Ureter (tissue), 1 donor: ENCODE measurements at places on chromosomes 11 and 22. TPM values are rescaled to one million over a fixed set of nuclear protein-coding genes. Genes with fewer than 3 reads are reported as not detected.

FKBP2 gene
- total RNA-seq = 55.7 TPM

CARD10 gene
- total RNA-seq = 14.9 TPM

OR51I1 gene
- total RNA-seq = 0.70 TPM

YPEL4 gene
- 0.44 TPM for total RNA-seq

SYT12 gene
- total RNA-seq = 4.8 TPM

FAM181B gene
- 10.4 TPM for total RNA-seq

PATE4 gene
- total RNA-seq = not detected

APLNR gene
- 4.7 TPM for total RNA-seq

ROBO4 gene
- 16.8 TPM for total RNA-seq

DNA sequence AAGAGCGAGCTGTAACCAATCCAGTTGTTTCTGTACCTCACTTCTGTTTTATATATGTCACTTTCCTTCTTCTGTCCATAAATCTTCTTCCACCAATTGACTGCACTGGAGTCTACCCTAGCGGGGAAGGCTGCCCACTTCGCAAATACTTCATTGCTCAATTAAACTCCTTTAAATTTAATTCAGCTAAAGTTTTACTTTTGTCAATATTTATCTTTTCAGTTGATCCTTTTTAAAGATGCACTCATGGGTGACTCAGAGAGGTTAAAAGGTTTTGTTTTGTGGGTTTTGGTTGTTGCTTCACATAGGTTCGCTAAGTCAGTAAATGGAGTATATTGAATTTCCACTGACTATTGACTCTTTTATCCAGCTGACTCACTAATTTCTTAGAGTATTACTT is 597.2 kb downstream of the DLG2 start:
- no peak for DNase-seq

GRCh38 chr11:46389450-46390330 is 1.9 kb downstream of the CHRM4 start:
- DNase-seq = peak; percentile 71

- no peak for DNase-seq
These were observed 929.8 kb upstream of the CNTN5 start for GRCh38 chr11:98090861-98091505.

DNA sequence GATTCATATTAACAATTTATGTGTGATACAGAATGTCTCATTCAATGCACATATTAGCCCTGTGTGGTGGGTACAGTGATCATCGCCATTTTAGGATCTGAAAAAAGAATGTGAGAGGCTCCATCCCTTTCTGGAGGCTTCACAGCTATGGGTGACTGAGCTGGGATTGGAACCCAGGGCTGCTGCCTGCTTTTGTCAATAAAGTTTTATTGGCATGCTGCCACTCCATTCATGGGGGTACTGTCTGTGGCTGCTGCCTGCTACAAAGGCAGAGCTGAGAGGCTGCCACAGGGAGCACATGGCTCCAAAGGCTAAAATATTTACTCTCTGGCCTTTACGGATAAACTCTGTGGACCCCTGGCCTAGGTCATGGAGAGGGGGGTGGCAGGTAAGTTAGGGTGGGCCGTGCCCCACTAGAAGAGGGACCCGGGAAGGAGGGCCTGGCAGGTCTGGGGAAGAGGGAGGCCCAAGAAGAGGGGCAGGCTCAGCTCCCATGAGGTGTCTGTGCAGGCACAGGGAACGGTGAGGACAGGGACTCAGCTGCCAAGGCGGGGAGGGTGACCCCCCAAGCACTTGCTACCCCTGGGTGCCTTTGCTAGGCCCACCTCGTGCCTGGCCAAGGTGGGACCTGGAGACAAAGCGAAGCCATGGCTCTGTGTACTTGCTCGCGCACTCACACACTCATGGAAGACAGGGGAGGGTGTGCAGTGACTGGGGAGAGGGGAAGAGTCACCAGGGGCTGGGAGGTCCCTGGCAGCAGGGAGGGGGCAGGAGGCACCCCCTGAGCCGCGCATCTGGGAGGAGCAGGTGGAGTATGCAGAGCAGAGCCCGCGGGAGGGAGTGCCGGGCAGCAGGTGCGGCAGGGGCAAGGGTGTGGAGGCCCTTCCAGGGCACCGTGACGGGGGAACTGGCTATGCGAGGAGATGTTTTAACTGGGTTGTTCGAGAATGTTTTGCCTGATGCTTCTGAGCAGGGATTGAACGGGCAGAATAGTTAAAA is 335.3 kb downstream of the CTTN start:
- no peak for DNase-seq

- DNase-seq = no peak
These were observed 4.9 kb downstream of the ATP5MGL start for GRCh38 chr22:42635531-42635930.

DNA sequence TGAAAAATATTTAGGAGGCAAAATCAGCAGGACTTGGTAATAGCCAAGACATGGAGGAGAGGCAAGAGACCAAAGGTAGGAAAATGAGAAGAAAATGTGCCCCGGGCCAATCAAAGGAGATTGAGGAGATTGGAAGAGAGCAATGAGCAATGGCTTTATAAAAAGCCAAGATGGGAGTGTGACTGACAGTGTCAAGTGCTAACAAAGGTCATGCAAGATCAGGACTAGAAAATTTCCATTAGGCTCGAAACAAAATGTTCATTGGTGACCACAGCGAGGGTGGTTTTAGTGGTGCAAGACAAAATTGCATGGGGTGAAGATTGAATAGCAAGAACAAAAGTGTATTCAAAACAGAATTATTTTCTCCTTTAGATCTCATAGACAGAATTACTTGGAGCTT is 45.2 kb upstream of the TBCEL start:
- DNase-seq = no peak

GRCh38 chr22:30866216-30866615 is 102.4 kb downstream of the MORC2 start:
- no peak for DNase-seq

- peak; percentile 53 for DNase-seq
These were observed 6.1 kb downstream of the UQCR10 start for GRCh38 chr22:29773233-29773632.

- DNase-seq = no peak
These were observed 31.1 kb downstream of the GRAMD1B start for GRCh38 chr11:123461164-123461563.

DNA sequence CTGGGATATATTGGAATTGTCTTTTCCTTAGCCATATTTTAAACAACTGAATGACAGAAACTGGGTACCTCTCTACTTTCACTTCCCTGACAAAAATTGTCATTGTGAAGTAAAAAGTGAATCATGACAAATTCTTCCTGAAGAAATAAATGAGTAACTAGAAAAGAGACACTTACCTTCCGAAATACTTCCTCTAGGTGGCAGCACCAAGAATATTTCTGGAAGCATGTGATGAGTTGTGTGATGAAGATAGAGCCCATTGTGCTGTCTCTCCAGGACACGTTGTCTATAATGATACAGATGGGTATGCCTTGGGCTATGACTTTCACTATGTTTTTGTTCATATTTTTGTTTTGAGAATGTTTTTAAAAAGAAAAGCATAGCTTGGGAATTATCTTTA is 21.5 kb downstream of the CASP4 start:
- DNase-seq = no peak

- DNase-seq = no peak
These were observed 399.1 kb downstream of the SOX6 start for GRCh38 chr11:15957234-15957633.

DNA sequence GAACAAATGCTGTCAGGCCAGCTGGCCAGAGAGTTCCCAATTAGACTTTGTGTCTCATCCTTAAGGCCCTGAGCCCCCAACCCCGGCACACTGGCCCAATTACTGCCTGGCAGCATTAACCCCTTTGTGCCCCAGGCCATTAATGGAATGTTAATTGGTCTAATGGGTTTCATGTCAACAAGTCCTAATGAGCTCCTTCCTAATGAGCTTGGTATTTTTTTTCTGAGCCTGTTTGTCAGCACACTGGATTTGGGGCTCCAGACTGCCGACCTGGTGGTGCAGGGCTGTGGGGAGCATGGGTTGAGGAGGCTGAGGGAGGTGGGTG is 148.8 kb downstream of the FEZ1 start:
- no peak for DNase-seq

GRCh38 chr11:2772544-2773031 is 72.8 kb upstream of the KCNQ1OT1 start:
- no peak for DNase-seq

- DNase-seq = no peak
These were observed 17.3 kb upstream of the DGCR8 start for GRCh38 chr22:20062766-20063083.

DNA sequence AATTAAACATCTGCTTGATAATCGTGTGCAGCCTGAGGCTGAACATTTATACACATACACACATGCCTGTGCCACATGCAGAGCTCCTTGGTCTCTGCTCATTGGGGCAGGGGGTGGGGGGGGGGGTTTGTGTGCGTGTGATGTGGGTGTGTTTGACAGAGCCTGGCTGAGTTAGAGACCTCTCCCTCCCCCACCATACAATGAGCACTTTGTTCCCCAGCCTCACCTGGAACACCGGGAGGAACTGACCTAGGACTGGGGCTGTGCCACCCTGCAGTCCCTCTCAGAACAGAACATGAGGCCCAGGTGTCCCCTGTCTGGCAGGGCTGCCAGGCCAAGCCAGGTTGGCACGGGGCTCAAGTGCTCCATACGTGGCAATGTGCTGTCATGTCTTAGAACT is 96.6 kb downstream of the TP53I11 start:
- DNase-seq = no peak

GRCh38 chr22:38260761-38261681 is 11.8 kb downstream of the TMEM184B start:
- no peak for DNase-seq

GRCh38 chr11:28520291-28520690 is 412.1 kb downstream of the METTL15 start:
- DNase-seq = no peak

DNA sequence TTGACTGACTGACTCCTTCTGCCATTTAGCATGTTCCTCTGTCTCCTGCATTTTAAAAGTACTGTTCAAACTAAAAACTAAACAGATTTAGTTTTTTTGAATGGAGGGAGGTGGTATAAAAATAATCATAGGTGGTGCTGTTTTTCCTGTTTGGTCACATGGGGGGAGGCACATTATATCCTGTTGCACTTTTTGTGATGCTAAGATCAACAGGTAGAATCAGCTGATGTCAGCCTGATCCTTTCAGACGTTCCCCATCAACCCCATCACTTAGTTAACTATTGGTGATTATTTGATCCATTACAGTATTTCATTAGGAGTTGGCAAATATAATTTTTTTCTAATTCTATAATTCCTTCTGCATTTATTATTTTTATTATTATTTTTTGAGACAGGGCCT is 5.1 kb upstream of the OSBP2 start:
- DNase-seq = no peak

DNA sequence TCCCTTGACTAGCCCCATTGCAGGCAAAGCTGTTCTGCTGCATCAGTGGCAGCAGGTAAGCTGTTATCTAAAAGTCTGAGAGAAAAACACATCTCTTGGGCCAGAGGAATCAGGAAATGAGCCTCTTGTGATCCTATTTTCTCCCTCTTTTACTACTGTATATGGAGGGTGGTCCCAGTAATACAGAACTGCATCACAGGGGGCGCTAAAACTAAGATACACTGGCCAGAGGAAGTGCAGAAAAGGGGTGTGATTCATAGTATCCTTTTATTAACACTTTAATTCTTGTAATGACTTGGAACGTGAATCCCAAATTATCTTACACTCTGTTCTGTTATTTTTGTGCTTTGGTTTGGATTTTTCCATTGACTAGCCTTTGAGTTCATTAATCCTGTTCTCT is 8.8 kb upstream of the MED17 start:
- no peak for DNase-seq
